Stimulated activated CD8-positive, alpha-beta memory T cell treated with anti-CD3 and anti-CD28 coated beads, Interleukin-7, amount 100 ng/mL, for 1 hour (primary cell): ENCODE measurements at places on chromosomes 6 and 20.

DNA sequence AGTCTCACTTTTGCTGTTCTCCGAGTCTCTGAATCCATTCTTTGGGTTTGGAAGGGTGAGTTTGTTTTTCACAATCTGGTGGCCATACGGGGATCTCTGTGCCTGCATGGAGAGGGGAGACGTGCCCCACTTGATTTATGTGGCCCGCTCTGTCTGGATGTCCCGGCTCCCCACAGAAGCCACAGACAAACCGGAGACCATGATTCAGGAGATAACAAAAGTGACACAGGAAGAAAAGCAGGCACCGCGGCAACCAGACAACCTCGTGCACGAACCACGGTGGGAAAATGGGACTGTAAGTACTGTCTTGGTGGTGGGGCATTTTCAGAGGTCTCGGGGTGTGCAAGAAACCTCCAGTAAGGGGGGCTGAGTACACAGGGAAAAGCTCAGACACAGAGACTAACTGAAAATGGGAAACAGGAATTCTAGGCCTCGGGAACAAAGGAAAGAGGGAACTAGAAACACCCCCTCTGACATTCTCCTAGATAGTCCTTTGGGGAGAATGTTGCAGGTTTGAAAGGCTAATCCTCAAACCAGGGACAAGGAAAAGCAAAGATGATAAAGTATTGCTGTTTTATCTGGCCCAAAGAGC is 22.1 kb upstream of the ZNF318 start:
- DNase-seq, result no peak

DNA sequence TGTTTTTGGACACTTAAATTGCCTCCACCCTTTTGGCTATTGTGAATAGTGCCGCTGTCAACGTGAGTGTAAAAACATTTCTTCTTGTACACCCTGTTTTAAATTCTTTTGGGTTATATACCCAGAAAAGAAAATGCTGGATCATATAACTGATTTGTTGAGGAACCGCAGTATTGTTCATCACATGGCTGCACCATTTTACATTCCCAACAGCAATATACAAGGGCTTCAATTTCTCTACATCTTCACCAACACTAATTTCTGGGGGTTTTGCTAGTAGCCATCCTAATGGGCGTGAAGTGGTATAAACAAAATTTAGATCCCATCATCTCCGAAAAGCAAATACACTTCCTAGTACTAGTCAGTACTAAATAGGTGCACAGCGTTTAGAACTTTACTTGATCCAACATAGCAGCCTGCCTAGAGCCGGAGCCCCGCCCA is 579 bp upstream of the BPHL start:
- DNase-seq, result no peak

- DNase-seq, result no peak
Measured at GRCh38 chr6:127117979-127118297, 533 bp upstream of the RSPO3 start.

DNA sequence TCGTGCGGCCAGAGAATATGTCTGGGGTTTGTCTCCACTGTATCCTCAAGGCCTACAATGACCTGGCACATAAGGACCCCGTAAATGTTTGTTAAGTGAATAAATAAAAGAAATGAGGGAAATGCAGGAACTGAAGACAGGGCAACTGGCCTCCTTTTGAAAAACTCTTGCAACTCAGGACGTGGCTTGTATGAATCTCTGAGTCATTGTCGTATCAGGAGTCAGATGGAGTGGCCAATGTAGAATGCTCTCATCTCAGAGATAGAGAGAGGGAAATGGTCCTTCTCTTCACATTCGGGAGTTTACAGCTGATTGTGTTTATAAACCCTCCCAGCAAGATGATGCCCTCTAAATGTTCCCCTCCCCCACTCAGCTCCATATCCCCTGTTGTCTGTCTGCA is 57.1 kb downstream of the UST start:
- DNase-seq, result no peak
